ENCODE measurements at places on chromosomes 2 and 18.

- no peak for DNase-seq
These were observed 316.3 kb upstream of the LRRTM4 start for GRCh38 chr2:77838441-77838840.

DNA sequence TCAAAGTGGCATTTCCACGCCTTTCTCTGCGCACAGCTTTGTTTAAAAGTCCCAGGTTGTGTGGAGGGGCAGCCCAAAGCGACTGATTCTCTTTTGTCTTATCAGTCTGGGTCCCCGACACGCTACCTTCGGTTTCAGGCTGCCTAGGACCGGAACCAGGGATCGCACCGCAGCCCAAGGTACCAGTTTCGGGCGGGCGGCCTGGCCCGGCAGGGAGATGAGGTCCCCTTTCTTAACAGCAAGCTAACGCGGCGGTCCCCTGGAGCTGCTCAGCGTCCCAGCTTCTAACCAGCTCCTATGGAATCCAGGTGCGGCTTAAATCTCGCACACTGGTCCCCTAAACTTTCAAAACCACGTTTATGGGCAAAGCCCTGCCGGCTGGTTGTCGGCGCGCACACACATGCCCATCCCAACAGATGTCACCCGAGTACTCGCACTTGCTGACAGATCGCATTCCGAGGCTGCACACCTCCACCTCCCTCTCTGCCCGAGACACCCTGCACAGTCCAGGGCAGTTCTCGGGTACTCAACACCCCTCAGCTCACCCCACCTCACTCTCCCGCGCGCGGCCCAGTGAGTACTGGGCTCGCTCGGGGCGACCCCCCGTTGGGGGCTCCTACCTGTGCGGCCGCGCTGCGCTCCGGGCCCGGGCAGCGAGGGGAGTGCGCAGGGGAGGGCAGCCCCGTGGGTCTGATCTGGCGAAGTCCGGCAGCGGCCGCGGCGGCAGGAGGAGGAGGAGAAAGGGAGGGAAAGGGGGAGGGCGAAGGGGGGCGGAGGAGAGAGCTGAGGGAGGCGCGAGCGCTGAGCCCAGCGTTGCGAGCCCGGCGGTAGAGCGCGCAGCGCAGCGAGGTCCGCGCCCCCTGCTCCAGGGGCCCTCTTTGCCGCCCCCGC, at the start of gene EFEMP1:
Gene EFEMP1, minus strand, starts transcription at position 692 of the 891 bp plus-strand sequence. CDS start 1,342 bp downstream, outside the sequence.
- no peak for DNase-seq

DNA sequence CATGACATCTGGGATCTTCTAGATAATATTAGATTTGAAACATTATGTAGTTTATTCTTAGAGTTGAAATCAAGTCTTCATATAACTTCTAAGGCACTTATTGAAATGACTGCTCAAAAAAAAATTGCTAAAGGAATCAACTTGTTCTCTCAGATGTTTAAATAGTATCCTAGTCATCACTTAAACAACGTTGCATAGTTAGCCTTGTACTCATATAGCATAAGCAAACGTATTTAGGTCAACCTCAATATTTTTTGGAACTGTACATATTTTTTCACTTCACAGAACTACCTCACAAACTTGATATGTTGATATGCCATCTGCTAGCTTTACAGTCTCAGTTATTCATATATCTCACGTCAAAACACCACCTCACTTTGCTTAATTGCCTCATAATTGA, 47.1 kb upstream of the CREB1 start:
- no peak for DNase-seq

GRCh38 chr2:64550042-64550441, 25.9 kb downstream of the AFTPH start:
- no peak for DNase-seq

GRCh38 chr2:1591978-1592907, 152.1 kb downstream of the PXDN start:
- no peak for DNase-seq

GRCh38 chr18:75009878-75010277, 199.1 kb downstream of the PTGR3 start:
- DNase-seq = no peak

GRCh38 chr2:198113316-198113715, 308.9 kb downstream of the PLCL1 start:
- no peak for DNase-seq

GRCh38 chr2:28312307-28313219, 80.1 kb upstream of the FOSL2 start:
- DNase-seq = no peak

- no peak for DNase-seq
These were observed 60.3 kb downstream of the PTH2R start for GRCh38 chr2:208466920-208467298.

- no peak for DNase-seq
These were observed 24.7 kb downstream of the SNORC start for GRCh38 chr2:232894746-232895145.
